Tongue (tissue), 3 donors: ENCODE measurements at places on chromosomes 1 and 21. TPM values are rescaled to one million over a fixed set of nuclear protein-coding genes. Genes with fewer than 3 reads are reported as not detected.

DNA sequence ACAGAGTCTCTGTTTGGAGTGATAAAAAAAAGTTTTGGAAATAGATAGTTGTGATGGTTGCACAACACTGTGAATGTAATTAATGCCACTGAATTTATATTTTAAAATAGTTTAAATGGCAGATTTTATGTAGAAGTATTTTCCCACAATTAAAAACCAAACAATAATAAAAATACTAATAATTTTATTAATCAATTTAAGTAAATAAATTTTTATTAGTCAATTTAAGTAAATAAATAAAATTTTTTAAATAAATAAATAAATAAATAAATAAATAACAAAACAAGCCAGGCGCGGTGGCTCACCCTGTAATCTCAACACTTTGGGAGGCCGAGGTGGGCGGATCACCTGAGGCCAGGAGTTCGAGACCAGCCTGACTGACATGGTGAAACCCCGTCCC, 4.9 kb upstream of the KDF1 start:
- no peak for DNase-seq

DNA sequence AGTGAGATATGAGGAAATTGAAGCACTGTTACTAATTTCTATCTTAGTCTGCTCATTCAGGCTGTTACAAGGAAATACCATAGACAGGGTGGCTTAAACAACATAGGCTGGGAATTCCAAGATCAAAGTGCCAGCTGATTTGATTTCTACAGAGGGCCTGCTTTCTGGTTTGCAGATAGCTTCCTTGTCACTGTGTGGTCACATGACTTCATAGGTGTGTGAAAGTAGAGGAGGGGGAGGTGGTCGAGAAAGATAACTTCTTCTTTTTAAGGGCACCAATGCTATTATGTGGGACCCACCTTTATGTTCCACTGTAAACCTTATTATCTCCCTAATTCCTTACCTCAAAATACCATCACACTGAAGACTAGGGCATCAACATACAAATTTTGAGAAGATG, 6.4 kb upstream of the BRINP3 start:
- DNase-seq, result no peak

DNA sequence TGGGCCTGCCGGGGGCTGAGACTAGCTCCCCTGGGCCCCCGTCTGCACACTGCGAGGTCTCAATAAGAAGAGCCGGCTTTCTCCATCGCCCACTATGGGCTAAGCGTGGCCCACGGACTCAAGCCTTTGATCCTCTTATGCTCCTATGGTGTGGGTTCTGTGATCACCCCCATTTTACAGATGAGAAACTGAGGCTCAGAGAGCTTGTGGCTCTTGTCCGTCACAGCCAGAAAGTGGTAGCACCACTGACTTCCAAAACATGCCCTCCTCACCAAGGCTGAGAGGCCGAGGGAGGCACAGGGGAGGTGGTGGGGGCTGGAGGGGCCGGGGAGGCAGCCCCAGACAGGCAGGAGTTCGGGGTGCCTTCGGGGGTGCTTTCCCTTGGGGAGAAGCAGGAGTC, 39.0 kb upstream of the CASZ1 start:
- DNase-seq, result no peak

GRCh38 chr1:32172621-32173245, 6.7 kb upstream of the TXLNA start:
- no peak for DNase-seq

- no peak for DNase-seq
Observed at GRCh38 chr21:34632498-34632897, 17.6 kb upstream of the RCAN1 start.

The RNF186 gene
- total RNA-seq, result not detected
